ENCODE measurements at places on chromosomes 6 and 20.

- DNase-seq, result no peak
Observed at GRCh38 chr20:46255440-46256104, 52.7 kb downstream of the CDH22 start.

- no peak for DNase-seq
Observed at GRCh38 chr6:117371492-117371891, 54.2 kb downstream of the ROS1 start.

GRCh38 chr6:74764486-74764885, 441.4 kb downstream of the COL12A1 start:
- DNase-seq, result no peak

GRCh38 chr20:23390091-23390774, 28.3 kb downstream of the GZF1 start:
- DNase-seq, result no peak

DNA sequence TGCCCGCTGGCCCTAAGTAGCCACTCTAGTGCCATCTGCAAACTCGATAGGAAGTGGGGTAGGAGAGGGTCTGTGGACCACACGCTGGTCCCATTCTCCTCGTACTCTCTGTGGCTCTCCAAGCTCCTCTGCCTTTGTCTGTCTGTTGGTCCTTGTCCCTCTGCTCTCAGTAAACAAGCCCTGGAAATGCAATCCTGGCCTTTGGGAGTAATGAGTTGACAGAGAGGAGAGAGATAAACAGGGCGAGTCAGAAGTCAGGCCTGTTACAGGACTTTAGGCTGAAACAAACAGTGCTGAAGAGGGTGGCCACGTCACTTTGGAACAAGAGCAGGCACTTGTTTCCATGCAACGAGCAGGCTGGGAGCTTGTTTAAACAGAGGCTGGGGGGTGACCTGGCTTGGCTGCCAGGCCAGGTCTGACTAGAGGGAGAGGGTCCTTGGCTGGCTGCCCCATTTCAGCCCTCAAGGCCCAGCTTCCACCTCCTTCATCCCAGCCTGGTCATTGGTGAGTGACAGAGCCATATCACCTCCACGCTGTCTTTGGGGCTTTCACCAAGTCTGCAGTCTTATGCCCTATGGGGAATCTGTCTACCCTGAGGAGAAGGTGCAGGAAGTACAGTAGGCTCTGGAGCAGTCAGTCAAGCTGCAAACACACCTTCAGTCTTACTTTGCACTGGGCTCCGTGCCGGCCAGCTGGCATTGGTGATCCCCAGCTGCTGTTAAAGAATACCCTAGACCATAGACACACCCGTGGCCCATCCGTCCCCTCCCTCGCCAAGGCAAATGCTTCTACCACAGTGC, 22.6 kb downstream of the FOXP4 start:
- DNase-seq, result no peak

DNA sequence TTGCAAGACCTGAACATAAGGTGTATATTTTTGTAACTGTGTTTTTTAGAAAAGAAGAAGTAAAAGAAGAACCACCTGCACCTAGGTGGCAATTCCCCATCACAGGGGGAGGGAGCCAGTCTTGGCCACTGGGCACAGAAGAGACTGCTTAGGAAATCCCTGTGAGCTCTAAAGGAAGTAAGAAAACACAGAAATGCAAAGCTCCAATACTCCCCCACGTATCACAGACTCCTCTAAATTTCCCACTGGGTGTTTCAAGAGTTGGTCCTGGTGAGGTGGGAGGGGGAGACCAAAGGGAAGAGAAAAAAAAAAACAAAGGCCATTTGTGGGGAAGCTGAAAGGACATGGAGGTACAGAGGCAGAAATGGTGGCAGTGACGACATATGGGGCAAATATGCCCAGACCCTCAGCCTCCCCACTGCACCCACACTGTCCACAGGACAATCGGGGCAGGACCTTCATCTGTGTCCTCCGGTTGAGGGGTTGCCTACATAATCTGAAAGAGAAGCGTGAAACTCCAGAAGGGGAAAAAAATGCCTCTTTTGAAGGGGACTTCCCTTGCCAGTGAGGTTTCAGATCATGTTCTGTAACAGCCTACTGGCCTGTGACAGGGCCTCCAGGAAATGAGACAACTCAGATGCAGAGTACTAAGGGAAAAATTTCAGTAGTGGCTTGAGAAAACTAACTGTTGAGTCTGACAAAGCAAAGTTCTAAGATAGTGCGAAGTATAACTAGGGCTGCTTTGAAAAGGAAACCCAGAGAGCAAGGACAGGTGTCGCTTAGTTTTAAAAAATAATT, 226.2 kb upstream of the MARCKS start:
- DNase-seq, result peak; percentile 88

- DNase-seq, result no peak
Observed at GRCh38 chr6:44034391-44034861, 92.8 kb downstream of the MRPL14 start.

DNA sequence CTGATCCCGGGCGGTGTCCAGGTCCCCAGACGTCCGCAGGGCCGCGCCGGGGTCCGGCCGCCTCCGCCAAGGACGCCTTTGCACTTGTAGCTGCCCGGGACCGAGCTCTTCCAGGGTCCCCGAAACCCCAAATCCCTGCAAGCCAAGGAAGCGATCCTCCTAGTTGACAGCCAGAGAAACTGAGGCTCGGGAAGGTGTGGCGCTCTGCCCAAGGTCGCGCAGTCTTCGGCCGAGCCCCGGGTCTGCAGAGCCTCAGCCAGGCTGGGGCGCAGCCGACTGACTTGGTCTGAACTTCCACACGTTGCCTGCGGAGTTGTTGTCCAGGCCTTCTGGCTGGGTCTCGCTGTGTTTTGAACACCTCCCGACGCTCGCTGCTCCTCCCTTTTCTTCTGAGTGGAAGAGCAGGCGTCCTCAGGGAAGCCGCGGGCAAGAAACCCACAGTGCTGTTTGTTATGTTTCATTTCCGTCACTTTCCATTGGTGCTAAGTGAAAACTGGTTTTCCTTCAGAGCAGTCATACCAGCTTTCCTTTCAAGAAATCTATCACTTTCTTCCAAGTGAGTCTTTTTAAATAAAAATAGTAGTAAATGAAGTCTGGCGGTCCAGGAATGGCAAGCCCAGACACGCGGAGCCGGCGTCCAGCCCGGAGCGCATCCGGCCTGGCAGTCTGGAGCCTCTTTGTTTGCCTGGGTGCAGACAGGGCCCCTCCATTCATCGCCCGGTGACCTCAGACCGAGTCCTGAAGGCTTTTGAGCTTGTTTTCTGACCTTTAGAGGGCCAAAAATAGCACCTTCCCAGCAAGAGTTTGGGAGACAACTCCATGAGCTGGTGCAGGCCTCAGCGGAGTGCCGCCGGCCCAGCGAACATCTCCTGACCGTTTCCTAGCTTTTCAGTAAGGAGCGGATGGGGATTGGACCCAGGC, 698 bp downstream of the FAM210B start:
- DNase-seq, result no peak

DNA sequence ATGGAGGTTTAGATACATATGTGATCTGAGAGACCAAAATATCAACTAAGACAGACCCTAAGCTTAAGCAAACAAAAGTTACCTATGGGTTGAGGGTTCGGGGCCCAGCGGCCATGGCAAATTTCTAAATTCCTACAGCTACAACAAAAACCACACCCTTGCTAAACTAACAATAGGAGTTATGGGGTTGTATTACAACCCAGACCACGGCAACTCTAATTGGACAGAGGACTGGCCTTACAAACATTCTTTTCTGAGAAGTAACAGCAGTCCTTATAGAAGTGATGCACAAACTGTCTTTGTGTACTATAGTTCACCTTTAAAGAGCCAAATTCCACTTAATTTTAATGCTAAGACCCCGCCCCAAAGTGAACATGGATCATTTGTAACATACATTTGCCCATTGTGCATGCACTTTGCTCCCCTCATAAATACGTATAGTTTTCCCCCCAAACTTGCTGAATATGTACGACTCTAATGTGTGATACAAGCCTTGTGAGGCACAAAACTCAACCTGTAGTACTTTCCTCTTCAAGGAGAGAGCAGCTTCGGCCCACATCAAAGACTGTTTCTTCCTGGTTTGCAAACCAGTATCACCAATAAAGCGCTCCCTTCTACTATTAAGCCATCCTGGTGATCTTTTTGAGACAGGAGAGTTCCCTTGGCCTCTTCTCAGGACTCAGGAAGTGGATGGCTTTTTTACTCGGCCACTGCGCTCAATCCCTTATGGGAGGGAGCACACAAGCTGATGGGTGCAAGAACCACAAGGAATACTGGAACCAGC, 25.6 kb upstream of the MBOAT1 start:
- no peak for DNase-seq

- DNase-seq, result no peak
Observed at GRCh38 chr6:163958646-163959045, 544.1 kb downstream of the QKI start.

- no peak for DNase-seq
Observed at GRCh38 chr20:7930343-7930742, 9.9 kb downstream of the HAO1 start.

DNA sequence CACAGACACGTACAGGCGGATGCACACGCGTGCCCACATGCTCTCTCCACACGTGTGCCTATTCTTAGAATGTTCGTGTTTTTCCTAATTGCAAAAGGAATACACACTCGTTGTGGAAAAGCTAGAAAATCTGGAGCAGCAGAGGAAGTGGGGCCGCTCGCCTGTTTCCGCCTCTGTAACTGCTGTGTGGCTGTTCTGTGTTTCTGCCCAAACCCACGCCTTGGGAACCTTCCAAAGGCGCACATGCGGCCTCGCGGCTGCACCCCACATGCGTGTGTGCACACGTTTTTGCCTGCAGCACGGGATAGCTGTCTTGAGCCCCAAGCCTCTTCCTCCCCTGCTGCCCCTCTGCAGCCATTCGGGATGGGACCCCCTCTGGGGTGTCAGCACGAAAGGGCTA, 12.2 kb downstream of the SLC17A9 start:
- DNase-seq, result no peak

DNA sequence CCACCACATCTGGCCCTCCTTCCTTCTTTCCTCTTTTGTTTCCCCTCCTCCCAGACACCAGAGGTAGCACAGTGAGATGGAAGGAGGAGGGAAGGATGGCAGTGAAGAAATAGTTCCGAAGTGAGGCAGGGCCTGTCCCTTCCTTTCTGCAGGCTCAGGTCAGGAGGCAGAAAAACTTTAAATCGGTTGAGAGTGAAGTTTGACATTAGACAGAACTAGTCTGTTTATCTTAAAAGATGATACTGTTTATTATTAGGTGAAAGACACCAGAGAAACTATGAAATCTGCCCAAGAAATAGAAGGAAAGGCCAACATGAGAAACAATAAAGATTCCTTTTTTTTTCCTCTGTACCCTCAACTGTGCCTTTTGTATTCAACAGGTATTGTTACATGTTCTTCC, 670.3 kb downstream of the UTRN start:
- no peak for DNase-seq

DNA sequence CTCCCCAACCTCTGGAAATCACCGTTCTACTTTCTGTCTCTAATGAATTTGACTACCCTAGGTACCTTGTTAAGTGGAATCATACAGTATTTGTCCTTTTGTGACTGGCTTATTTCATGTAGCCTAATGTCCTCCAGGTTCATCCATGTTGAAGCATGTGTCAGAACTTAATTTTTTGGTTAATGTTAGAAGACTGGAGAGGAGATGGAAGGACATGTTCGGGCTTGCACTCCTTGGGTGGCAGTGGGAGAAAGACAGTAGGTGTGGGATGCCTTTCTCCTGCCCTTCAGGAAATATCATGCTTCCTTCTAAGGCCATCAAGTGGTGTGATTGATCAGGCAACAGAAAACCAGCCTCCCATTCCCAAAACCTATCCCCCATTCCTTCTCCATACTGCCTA, 61.1 kb upstream of the RNF144B start:
- no peak for DNase-seq

DNA sequence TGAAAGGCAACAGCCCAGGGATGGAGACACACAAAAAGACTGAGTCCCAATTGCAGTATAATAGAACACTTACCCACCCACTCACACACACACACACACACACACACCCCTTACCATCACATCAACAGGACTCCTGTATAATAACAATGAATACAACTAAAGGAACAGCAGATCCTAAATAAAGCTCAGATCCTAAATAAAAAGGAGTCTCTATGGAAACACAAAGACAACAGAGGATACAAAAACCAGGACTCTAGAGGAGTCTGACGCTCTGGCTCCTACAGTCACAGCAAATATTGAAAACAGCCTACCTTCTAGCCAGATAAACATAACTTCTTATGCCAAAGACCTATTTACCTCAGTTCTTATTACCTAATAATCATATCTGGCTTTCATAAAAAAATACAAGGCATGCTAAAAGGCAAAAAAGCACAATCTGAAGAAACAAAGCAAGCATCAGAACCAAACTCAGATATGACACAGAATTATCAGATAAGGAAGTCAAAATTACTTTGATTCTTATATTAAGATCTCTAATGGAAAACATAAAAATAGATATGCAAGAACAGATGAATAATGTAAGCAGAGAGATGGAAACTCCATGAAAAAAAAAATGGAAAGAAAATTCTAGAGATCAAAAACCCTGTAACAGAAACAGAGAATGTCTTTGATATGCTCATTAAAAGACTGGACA, 134.9 kb downstream of the MMUT start:
- DNase-seq, result no peak

GRCh38 chr6:111782192-111782809, 91.0 kb downstream of the FYN start:
- no peak for DNase-seq

GRCh38 chr6:19849755-19850154, 12.6 kb downstream of the ID4 start:
- no peak for DNase-seq

GRCh38 chr6:71310261-71310660, 21.6 kb downstream of the OGFRL1 start:
- DNase-seq, result no peak

GRCh38 chr6:134495890-134496248, 178.0 kb upstream of the SGK1 start:
- DNase-seq, result no peak
